Stimulated activated CD8-positive, alpha-beta memory T cell treated with anti-CD3 and anti-CD28 coated beads, Interleukin-4, amount 100 ng/mL, for 4 hours (primary cell): ENCODE measurements at places on chromosomes 1 and 21.

GRCh38 chr1:23288201-23288600, 55.9 kb downstream of the HNRNPR start:
- no peak for DNase-seq

GRCh38 chr1:69409731-69410456, 157.8 kb upstream of the LRRC7 start:
- no peak for DNase-seq

DNA sequence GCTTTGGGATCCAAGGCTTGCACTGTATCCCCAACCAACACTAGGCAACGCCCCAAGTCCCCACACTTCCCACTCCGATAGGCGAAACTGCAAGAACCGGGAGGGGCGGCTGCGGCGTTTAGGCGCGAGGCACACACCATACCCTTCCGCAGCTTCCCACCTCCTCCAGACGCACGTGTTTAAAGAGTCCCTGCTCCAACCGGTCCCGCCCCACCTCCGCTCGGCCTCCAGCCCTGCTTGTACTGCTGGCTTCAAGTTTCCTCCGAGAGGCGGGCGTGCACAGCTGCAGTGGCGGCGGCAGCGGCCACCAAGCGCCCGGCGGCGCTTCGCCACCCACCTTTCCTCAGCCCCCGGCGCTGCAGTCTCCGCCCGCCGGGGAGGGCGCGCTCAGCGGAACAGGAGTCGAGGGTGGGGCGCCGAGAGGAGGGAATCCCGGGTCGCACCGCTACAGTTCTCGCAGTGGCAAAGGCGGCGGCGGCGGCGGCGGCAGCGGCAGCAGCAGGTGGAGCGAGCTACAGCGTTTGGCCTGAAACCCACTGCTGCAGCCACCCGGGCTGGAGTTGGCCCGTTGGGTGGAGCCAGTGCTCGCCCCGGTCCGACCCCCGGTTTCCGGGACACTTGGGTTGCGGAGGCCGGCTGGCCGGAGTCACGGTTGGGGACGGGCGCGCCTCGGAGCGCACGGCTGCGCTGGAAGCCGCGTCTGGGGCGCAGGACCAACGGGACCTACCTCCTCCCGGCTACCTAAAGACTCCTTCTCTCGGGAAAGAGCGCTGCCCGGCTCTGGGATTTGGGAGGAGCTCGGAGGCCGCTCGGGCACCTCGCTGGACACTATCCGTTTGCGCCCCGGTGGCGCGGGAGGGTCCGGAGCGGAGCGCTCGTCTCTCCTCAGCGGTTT, at the start of gene CNIH3:
TSS of gene CNIH3 (plus strand) at position 457 of the 895 bp plus-strand sequence. CDS start 858 bp downstream, outside the sequence.
- DNase-seq: no peak

DNA sequence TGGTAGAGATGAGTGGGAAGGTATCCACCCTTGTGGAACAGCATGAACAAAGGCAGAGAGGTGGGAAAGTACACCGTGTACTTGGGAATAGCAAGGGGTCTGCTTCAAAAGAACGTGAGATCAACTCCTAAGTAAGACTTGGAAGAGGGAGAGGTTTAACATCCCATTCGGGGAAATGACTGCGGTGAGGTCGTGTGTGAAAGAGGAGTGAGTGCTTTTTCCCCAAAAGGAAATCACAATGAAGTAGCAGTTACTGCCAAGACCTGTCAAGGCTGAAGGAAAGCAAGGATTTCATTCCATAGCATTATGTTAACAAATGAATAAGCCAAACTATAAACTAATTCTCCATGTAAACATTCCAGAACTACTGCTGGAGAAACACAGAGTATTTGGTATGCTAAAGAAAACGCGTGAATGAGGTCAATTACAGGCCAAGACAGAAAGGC, 20.0 kb upstream of the SYDE2 start:
- no peak for DNase-seq

- no peak for DNase-seq
Measured at GRCh38 chr1:29650041-29650400, 413.7 kb downstream of the PTPRU start.

GRCh38 chr1:220751111-220751510, 3.0 kb downstream of the MTARC2 start:
- DNase-seq: no peak

DNA sequence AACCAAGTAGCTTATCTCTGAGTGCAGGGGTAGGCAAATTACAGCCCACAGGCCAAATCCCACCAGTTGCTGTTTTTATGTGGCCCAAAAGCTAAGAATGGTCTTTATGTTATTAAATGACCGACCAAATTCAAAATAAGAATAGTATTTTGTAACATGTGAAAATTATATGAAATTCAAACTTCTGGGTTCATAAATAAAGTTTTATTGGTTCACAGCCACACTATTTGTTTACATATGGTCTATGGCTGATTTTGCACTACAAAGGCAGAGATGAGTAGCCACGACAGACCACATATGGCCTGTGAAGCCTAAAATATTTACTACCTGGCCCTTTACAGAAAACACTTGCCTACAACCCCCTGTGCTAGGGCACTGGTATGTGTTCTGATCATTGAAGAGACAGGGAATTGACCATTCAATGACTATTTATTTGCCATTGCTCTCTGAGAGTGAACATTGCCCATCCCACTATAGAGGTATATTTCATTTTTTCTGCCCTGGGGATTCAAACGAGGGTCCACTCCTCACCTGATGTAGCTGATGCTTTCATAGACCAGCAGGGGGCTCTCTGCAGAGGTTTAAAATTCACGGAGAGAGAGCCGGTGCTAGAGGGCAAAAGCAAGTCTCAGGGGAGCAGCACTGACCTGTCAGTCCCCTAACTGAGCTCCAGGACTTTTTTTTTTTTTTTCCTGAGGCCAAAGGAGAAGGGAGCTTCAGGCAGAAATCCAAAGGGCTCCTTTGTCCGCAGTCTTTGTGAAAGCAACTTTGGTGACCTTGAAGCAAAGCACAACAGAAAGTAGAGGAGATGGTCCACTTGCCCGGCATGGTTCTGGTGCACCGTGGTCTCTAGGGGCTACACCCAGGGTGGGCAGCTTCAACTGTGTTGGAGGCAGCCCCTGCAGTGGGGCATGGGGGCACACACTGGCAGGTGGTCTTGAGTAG, 7.3 kb upstream of the GNL2 start:
- DNase-seq: peak; percentile 3

DNA sequence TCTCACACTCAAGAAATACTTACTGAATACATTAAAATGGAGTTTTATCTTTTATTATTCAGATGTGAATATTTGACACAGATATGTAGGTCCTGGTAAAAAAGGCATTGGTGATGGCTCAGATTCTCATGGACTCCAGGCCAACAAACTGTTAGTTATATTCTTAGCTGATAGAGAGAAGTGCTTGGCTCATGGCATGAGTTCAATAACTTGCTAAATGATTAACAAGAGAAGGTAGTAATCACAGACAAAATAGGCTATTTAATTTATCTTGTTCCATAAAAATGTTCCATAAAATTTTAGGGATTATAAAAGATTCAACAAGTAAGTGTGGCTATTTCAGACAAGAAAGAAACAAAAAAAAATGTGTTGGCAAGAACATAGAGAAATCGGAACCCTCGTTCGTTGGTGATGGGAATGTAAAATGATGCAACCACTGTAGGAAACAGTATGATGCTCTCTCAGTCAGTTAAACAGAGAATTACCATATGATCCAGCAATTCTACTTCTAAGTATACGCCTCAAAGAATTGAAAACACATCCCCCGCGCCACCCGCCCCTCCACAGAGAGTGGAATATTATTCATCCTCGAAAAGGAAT, 737.8 kb upstream of the ADAMTS5 start:
- DNase-seq: no peak

DNA sequence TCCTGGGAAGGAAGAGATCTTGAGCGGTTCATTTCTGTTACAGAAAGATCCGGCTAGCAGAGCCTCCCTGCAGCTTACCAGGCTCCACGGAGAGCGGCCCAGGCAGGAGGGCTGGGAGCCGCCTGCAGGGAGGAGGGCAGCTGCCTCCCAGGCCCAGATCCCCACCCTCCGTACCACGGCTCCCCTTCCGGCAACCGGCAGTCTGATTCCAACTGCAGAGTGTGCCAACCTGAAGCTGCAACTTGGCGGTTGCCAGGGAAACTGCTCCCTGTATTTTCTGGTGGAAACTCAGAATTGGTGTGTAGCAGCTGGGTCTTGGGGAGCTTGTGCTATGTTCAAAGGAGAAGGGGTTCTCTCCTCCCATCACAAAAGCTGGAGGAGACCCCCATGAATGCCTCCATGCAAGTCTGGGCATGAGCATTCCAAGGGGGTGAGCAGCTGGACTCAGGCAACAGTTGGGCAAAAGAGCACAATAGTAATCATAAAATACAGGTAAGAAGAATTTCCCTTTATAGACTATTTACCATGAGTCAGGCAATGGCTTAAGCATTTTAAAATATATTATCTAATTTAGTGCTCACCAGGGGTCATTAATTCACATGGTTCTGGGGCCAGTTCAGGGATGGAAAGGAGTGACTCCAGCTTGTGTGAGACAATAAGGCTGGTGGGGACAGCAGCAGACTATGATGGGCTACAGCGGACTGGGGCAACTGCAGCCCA, 46.1 kb upstream of the KAZN start:
- no peak for DNase-seq

GRCh38 chr1:56663846-56664245, 18.7 kb downstream of the PRKAA2 start:
- no peak for DNase-seq

GRCh38 chr1:246304484-246305259, 202.4 kb downstream of the SMYD3 start:
- DNase-seq: no peak

GRCh38 chr1:88698764-88699163, 14.7 kb downstream of the PKN2 start:
- no peak for DNase-seq

DNA sequence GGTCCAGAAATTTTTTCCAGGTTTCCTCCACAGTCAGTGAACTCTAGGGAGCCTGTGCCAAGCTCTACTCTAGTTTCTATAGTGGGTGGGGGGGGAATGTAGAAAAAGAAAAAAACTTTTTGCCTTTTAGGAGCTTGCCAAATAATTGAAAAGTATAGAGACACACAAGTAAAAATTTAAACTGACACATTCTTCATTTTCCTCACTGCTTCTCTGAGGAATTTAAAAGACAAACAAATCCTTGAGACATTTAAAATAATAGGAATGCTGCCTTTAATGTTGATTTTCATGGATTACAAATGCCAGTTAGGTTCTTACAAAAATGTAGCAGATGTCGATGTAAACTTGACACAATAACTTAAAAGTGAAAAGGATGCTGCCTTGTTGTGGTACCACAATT, 241.9 kb downstream of the DNM3 start:
- no peak for DNase-seq

DNA sequence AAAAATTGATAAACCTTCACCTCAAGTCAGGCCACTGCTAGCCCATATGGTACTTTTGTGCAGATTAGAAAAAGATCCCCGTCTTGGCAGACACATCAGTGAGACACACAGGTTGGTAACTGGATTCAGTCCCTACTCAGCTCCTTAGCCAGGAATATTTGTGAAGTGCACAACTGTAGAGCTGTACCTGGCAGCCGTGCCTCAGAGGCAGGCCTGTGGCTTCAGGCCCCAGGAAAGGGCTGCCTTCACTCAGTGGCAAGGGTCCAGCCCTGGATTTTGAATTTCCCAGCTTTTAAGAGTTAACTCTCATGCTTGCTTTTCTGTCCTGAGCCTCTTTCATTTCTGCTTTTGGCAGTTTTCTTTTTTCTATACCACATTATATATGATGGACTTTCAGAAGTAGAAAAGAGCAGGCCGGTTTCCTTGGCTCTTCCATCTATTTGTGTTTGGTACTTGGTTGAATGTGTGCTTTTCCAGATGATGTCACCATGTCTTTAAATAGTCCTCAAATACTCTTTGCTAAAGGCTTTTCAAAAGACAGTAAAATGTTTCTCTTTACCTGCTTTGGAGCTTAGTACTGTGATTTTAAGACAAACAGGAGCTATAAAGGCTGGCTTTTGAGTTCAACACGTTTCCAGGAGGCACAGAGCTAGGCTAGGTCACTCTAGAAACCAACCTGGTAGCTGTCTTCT, 186.6 kb downstream of the AK5 start:
- no peak for DNase-seq

- no peak for DNase-seq
Measured at GRCh38 chr1:241274693-241275092, 82.3 kb downstream of the RGS7 start.

GRCh38 chr1:151443846-151444782, 15.2 kb downstream of the POGZ start:
- no peak for DNase-seq

- DNase-seq: no peak
Measured at GRCh38 chr1:91066538-91066937, 44.7 kb upstream of the ZNF644 start.

GRCh38 chr1:156476501-156477298, 23.9 kb downstream of the MEF2D start:
- no peak for DNase-seq

- DNase-seq: no peak
Measured at GRCh38 chr1:229889031-229889517, 178.0 kb upstream of the GALNT2 start.

DNA sequence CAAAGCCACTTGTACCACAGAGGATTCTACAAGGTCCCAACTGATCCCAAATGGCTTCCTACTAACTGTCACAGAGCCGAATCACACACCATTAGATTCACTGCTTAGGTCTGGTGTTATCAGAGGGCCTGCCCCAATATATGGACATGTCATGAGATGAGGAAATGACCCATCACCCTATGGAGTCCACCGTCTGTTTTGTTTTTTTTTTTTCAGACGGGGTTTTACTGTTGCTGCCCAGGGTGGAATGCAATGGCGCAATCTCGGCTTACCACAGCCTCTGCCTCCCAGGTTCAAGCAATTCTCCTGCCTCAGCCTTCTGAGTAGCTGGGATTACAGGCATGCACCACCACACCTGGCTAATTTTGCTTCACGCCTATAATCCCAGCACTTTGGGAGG, 83.8 kb upstream of the ETS2 start:
- no peak for DNase-seq

- no peak for DNase-seq
Measured at GRCh38 chr1:185608177-185608576, 126.0 kb upstream of the HMCN1 start.

DNA sequence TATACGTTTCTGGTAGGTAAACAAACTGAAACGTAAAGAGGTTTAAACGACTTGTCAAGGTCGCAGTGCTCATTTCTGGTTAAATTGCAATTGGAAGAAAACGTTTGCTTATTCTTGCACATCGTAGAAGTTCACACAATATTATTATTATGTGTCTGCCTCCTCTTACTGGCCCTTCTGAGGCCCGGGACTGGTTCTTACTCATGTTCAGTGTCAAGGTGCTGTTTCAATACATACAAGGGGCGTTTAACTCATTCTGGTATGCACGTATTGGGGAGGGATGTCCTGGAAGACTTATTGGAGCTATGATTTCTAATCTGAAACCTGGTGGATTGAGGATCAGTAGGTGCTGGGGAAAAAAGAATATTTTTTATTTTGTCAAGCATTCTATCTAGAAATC, 932 bp downstream of the RPF1 start:
- DNase-seq: no peak
